ENCODE measurements at places on chromosomes 11 and 22.

- DNase-seq = no peak
Observed at GRCh38 chr11:59403546-59403945, 22.7 kb downstream of the OR5A2 start.

DNA sequence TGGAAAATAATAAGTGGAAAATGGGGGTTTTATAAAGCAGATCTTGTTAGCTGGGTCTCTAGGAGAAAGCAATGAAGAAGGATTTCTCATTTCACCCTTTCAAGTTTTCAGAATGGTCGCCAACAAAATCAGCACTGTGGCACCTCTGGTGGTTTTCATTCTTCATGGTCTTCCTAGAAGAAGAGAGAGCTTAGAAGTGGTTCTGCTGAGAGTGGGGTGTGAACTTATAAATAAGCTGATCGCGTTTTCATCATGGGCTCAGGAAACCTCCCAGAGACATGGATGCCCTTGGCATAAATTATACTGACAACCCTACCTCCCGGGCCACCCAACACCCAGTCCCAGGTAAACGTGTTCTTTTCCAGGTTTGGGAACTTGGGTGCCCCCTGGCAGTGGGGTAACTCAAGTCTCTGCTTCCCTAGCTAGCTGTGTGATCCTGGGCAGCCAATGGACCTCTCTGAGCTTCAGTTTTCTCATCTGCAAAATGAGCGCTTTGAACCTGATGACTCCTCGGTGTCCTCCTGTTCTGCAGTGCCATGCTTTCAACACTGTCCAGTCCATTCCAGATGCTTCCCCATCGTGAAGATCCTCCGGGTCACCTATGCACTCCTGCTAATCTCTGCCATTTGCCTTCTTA lies 72.6 kb upstream of the GRAMD1B start:
- DNase-seq = no peak

DNA sequence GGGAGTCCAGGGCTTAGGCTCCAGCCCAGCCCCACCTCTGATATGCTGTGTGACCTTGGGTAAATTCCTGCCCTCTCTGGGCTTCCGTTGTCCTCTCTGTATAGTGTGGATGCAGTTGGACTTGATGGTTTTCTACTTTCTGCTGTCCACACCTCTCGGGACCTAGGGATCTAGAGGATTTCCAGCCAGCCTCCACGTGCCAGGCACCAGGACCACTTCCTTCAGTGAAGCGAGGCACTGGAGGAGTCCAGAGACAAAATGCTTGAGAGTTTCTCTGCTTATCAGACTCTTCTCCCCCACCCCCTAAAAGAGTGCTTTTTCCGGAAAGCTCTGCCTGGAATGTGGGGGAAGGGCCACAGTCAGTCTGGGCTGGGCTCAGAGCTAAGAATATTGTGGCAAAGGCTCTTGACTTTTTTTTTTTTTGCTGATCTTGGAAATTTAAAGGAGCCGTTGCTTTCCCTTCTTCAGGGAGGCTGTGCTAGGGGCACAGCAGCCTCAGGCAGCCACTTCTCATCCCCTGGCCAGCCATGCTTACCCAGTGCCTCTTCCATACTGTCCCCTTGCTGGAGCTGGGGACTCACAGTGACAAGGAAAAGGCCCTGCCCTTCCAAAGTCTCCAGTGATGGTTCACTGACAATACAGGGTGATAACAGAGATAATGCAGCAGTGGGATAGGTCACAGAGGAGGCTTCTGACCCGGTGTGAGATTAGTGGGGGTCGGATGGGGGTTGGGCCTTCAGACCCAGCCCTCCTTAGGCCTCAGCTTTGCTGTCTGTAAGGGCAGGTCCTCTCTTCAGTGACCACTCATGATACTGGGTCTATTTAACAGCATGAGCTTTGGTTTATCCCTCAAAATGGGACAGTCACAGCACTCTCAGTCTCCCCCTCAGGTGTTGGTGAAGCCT lies 2.9 kb upstream of the SERPINH1 start:
- no peak for DNase-seq

- no peak for DNase-seq
Observed at GRCh38 chr11:86089659-86090058, 20.8 kb upstream of the PICALM start.

DNA sequence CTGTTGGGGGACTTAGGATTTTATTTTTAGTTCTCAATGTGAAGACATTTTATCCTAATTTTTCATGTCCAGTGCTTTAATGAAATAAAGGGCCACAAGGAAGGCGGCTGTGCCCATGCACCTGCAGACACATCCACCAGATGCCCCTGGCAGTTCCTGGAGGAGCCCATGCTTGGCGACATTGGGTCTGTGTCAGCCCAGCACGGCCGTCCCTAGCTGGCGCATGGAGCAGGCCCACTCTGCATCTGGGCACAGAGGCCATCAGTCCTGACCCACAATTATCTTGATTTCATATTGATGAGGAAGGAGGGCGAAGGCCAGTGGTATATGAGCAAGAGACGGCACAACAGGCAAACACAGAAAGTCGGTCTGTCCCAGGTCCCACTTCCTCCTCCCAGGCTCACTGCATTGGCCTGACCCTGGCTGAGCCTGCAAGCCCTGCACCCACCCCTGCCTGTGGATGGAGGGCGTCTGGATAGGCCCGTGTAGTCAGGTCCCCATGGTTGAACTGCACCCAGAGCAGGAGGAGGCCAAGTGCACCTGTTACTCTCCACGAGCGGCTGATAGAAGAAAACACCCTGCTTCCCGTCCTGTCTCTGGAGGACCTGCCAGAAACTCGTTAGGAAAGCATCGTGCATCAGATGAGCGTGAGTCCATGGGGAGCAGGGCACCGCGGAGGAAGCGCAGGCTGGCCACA lies 296.9 kb downstream of the BRD1 start:
- DNase-seq = no peak

DNA sequence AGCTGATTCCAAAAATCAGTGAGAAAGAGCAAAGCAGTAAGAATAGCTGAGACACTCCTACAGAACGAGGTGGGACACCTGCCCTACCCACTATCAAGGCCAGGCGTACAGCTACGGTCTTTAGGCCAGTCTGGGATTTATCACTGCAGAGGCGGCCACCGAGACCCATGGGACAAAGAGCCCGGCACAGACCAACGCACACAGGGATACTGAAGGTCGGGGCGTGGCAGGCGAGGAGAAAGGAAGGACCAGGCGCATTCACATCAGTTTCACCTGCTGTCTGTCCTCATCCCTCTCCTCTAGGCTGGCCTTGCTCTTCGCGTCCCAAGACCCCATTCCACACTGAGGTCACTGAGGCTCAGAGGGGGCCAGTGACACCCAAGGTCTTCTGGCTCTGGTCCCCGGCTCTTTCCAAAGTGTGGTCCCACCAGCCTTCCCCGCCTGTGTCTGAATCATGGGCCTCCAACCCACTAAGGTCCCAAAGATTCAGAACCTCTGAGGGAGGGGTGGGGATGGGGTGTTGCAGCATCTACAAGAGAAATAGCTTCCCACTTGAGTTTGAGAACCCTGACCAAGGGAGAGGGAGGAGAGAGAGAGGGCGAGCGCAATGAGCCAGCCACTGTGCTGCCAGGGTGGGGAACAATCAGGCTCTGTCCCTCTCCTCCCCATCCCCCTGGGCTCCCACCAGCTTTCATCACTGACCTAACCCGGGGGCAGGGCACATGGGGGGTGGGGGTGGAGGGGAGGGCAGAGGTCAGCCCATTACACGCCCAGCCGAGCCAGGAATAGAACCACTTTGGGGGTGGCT lies 7.2 kb upstream of the PICK1 start:
- no peak for DNase-seq

DNA sequence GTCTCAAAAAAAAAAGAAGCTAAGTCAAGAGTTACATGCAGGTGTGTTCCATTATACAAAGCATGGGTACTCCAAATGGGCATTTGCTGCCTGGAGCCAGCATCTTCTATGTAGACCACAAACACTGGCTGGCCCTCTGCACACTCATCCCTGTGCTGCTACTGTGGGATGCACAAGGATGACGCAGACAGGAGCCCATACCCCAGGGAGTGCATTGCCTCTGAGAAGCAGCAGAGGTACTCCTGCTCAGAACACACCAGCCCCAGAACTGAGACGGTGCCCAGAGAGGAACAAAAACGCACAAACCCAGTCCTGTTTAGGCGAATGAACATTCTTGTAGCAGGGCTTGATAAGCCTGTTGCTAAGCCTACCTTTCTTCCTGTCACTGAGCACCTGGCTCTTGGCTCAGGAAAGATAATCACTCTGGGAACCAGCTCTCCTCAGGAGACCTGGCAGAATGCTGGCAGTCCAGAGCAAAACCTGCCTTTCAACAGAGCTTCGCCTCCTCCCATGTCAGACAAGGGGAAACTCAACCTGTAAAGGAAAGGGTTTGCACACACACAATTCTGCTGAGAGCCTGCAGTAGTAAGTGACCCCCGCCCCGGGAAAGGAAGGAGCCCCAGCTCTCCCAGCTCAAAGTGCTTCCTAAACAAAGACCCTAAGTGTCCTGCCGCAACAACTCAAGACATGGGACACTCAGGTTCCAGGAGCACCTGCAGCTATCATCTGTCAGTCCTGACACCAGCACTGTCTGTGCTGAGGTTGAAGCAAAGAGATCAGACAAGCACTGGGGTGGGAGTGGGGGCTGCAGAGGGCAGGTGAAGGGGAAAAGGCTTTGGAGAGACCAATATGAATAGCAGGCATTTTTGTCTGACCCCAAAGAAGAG lies 145.7 kb downstream of the TENM4 start:
- no peak for DNase-seq

GRCh38 chr11:80986421-80987074 lies 1545.7 kb upstream of the TENM4 start:
- DNase-seq = no peak

GRCh38 chr11:45428541-45429230 lies 142.5 kb upstream of the SYT13 start:
- no peak for DNase-seq

GRCh38 chr22:29302681-29303465 lies 3.6 kb upstream of the GAS2L1 start:
- DNase-seq = no peak

- DNase-seq = no peak
Observed at GRCh38 chr11:12925520-12925919, 83.6 kb upstream of the RASSF10 start.

GRCh38 chr11:60905047-60905446 lies 1.3 kb downstream of the PRPF19 start:
- no peak for DNase-seq

DNA sequence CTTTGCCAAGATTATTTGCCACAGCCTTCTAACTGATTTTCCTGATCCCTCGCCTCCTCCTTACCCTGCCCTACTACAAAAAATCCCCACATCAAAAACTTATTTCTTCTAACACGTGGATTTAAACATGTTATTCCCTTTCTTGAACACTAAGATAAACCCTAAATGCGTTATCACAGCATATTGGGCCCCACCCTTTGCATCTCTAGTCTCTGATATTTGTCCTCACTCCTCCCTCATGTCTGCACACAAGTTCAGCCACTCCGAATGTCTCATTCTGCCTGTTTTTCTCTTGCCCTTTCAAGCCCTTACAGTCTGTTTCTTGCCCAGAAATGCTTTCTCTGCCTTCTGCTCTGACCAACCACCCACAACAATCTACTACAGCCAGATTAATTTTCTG lies 10.6 kb upstream of the ACER3 start:
- DNase-seq = no peak

DNA sequence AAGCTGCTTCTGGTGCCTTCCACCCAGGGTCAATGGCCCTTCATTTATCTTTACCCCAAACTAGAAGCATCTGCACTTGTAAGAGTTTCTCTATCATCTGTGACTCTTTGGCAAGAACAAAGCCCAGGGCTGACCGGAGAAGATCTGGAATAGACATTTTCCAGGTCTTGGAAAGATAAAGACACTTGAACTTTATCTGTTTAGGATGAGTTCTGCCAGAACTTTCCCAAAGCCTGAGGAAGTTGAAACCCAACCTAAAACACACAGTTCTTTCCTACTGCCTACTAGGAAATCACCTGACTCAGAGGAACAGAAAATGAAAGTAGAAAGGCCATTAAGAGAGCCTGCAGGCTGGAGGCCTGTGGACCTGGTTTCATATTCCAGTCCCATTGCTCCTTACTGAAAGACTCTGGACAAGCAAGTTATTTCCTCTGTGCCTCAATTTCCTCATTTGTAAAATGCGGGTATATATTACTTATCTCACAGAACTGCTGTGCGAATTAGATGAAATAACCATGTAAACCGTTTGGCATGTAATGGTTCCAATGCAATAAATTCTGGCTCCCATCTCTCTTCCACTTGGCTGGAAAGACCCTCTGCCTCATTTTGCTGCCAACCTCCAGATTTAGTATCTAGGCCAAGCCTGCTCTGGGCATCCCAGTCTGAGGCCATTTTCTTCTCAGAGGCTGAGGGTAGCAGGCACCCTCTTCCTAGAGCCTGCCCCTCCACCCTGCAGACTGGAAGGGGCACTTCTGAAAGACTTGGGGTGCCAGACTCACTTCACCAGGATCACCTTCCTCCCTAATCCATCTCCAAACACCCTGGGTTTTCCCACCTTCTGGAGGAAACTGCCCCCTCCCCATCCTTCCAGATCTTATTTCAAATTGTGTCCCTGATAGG lies 1.2 kb downstream of the UBE2L6 start:
- DNase-seq = no peak

DNA sequence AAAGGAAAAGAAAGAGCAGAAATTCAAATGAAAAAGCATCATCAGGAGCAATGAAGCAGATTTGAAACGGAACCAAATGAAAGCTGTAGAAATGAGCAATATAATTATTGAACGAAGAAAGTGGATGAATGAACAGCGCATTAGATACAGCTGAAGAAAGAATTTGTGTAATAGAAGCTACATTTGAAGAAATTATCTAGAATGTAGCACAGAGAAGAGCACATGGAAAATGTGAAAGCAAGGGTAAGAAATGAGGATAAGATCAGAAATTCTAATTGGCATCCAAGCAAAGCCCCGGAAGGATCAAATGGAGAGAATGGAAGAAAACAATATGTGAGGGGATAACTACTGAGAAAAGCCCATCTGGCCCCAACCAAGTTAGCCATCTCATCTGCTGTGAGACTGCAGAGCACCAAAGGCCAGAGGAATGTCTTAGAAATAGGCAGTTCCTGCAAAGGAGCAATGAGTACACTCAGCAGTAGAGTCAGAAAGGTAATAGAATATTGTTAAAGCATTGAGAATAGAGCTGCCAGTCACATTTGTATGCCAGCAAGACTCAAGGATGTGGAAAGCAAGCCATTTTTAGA lies 51.9 kb downstream of the MED15 start:
- no peak for DNase-seq

- no peak for DNase-seq
Observed at GRCh38 chr11:8754241-8754640, 71.6 kb downstream of the RPL27A start.

GRCh38 chr11:63682066-63683021 lies 1.0 kb downstream of the RTN3 start:
- no peak for DNase-seq

DNA sequence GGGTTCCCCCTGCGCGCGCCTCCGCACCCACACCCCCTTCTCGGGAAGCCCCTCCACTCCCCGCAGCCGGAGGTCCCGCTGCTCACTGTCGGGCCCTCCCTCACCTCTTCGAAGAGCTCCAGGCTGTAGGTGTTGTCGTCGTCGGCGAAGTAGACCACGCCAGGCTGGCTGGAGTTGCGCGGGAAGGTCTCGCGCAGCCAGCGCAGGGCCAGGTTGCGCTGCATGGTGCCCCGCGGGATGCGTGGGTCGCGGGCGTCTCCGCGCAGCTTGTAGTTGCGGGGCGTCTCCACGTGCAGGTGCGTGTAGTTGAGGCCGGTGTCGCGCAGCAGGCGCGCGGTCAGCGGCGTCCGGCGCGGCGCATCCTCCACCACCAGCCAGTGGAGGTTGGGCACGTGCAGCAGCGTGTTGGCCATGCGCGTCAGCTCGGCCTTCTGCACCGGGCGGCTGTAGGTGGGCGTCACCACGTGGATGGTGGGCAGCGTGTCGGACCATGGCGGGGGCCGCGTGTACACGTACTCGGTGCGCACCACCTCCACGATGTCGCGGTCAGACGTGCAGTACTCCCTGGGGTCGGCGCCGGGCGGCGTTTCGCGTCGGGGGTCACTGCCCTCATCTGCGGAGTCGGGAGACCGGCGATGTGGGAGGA lies 28.3 kb downstream of the B3GAT1 start:
- no peak for DNase-seq
